ENCODE measurements at places on chromosomes 13 and 19.

DNA sequence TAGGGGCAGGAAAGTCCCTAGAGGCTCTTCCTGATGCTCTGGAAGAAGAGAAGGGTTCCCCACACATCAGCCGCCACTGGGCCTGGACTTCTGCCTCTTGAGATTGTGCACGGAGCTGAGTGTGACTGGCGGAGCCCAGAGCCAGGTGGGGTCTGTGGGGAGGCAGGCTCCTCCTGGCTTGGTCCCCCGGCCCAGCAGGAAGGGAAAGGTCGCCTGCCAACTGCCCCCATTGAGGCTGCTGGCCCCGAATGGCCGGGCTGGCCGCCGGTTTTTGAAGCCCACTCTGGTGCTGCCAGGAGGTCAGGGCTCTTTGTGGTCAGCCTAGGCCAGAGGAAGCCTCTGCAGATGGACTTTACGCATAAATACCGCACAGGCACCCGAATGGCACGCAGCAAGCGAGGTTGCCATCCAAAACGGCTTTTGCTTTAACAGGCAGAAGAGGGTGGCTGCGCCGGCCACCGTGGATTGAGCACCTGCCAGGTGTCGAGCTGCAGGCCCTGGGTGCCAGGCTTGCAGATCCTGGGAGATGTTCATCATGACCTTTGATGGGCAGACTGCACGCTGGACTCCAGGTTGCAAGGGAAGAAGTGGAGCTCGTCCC, 5.0 kb downstream of the DAZAP1 start:
- DNase-seq = no peak

GRCh38 chr13:93080587-93080986, 146.0 kb upstream of the GPC6 start:
- no peak for DNase-seq

DNA sequence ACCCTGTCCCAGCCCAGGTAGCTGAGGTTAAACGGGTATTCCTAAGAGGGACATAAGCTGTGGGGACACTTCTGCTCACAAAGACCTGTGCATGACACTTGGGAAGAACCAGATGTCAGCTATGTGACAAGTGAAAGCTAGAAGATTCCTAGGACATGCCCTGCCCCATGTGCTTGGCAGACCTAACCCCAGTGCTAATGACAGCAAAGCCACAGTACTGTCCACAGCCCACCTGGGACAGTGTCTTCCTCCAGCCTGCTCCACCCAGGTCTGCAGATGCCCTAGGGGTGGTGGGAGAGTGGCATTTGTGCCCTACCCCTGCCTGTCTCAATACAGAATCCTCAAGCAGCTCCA, 18.4 kb upstream of the EPHX3 start:
- DNase-seq = no peak

DNA sequence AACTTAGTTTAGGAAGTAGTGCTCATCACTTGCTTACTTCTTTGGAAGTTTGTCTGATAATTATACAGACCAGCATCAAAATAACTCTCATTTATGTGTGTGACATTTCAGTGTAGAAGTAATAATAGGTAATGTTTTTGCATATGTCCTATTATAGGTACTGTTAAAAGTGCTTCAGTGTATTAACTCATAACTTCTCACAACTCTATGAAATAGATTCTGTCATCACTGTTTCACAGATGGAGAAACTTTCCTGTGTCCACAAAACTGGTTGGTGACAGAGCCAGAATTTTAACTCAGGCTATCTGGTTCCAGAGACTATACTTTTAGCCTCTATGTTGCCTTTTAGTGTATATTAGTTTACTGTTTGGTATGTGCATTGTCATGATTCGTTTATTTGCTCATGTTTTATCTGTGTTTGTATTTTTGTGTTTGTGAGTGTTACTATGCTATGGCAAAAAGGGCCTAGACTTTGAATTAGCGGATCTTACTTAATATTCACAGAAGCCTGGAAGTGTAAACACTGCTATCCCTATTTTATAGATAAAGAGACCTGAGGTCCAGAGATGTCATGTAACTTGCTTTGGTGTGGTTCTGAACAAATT, 12.7 kb downstream of the LPAR6 start:
- no peak for DNase-seq

DNA sequence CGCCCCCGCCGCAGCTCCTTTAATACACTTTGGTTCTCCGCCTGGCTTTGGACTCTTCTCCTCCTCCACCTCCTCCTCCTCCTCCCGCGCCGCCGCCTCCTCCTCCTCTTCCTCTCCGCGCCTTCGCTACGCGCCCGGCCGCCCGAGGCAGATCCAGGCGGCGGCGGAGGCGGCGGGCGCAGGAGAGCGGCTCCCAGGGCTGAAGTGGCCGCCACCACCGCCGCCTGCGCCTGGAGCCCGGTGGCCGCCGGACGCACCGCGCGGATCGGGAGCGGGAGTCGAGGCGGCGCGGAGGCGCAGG, at the start of gene ZIC2:
TSS of gene ZIC2 (plus strand) at position 50 of the 301 bp plus-strand sequence. CDS start 281 bp downstream, outside the sequence.
- no peak for DNase-seq

DNA sequence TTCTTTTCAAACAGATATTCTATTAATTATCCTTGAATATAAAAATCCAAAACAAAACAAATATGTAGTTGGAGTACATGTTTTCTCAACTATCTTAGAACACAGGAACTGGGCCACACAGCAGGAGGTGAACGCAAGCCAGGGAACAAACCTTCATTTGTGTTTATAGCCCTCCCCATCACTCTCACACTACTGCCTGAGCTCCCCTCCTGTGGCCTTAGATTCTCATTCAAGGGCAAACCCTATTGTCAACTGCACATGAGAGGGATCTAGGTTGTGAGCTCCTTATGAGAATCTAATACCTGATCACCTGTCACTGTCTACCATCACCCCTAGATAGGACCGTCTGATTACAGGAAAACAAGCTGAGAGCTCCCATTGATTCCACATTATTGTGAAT, 427.1 kb upstream of the PRR20A start:
- DNase-seq = no peak

DNA sequence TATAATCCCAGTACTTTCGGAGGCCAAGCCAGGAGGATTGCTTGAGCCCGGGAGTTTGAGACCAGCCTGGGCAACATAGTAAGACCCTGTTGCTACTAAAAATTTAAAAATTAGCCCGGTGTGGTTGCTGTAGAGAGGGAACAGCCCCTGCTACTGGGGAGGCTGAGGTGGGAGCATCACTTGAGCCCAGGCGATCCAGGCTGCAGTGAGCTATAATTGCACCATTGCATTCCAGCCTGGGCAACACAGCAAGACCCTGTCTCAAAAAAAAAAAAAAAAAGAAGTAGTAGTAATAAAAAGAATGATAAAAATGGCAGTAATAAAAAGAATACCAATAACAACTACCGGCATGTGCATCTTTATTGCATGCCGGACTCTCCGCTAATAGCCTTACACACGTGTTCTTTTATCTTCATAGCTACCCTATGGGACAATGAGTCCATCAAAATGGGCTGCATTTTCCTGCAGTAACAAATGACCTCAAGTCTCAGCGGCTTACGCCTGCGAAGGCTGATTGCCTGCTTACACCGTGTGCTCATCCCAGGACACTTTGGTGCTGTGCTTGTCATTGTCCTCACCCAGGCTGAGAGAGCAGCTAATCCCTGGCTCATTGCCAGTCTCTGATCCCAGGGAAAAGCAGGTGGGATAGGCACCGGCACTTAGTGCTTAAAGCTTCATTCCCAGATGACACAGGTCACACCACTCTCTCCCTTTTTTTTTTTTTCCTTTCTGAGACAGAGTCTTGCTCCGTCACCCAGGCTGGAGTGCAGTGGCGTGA, 14.4 kb upstream of the SYCN start:
- no peak for DNase-seq

DNA sequence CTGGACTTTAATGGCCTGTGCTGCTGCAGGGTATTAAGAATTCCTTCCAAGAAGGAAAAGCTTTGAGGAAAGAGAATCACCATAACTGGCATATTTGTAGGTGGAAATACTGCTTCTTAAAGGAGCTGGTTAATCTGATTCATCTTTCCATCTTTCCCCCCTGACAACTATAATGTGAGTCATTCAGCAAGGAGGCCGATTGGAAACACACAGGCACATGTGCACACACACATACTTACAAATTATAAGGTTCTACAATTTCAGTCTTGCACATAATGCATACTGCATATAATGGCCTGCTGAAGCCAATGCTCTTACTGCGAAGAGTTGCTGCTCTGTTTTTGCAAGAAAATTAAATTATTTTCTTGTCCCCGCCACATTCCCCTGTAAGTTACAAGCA, 78.8 kb upstream of the TPP2 start:
- no peak for DNase-seq

- no peak for DNase-seq
Observed at GRCh38 chr13:112770504-112770903, 80.7 kb downstream of the ATP11A start.

DNA sequence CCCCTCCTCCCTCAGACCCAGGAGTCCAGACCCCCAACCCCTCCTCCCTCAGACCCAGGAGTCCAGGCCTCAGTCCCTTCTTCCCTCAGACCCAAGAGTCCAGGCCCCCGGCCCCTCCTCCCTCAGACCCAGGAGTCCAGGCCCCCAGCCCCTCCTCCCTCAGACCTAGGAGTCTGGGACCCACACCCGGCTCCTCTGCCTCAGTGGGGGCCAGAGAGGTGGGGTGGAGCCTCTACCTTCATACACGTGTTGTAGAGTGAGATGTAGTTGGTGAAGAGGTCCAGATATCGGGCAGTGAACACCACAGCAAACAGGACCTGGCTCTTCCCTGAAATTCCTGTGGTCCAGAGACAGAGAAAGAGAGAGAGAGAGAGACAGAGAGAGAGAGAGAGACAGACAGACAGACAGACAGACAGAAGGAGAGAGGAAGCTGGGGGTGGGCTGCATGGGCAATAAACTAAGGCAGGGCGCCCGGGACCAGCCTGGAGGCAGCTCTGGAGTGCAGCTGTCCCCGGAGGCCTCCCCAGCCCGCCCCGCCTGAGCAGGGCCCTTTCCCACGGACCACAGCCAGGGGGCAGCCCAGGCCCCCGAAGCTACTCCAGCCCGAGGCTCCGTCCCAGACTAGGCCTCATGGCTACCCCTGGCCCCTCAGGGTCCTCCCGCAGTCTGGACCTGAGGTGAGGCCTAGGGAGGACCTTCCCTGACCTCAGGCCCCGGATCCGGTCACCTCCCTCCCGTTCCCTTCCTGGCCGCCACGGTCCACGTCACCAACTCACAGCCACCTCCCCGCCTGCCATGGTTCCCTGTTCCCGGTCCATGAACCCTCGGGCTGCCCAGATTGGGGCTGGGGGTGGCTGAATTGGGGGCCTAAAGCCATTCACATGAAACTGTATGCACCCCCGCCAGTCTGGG, 907 bp downstream of the KDELR1 start:
- no peak for DNase-seq

DNA sequence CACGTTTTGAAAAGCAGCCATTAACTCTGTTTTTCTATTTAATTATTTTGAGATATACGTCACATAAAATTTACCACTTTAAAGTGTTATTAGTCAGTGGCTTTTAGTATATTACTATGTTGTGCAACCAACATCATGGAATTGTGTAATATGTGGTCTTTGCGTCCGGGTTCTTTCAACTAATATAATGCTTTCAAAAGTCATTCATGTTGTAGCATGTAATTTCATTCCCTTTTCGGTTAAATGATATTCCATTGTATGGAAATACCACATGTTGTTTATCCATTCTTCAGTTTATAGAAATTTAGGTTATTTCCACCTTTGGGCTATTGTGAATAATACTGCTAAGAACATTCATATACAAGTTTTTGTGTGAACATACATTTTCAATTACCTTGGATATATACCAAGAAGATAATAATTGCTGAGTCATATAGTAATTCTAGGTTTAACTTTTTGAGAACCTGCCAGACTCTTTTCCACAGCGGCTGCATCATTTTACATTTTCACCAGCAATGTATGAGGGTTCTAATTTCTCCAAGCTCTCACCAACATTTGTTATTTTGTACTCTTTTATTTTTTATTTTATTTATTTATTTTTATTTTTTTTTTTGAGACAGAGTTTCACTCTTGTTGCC, 28.1 kb upstream of the CLDN10 start:
- DNase-seq = no peak

DNA sequence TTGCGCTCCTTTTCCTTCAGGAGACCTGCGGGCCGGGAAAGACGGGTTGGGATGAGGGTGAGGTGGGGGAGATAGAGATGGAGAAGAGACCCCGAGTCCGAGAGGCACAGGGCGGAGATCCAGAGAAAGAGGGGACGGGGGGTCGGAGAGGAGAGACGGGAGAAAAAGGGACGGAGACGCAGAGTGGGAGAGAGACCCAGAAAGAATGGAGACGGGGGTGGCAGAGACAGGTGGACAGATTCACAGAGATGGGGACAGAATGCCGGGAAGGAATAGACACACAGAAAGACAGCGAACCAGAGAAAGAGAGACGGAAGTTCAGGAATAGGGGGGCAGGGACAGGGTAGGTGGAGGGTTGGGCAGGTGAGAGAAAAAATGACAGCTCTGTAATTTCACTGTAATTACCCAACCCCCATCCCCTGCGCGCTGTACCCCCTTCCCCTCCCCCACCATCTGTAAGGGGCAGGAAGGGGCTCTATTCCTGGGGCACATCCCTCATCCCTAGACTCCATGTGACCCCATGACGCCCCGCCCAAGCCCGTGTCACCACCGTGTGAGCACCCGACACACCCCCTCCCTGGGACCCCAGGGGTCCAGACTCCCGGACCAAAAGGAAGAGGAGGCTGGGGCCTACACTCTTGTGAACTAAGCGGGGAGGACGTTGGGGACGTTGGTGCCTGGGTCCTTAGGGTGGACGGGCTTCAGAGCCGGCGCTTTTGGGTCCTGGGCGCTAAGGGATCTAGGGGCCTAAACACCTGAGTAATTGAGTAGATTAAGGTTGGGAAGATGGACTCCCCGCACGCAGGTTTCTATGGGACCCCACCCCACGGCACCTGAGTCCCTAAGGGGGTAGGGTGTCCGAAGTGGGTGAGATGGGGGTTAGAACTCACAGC, 967 bp downstream of the DBP start:
- DNase-seq = no peak

DNA sequence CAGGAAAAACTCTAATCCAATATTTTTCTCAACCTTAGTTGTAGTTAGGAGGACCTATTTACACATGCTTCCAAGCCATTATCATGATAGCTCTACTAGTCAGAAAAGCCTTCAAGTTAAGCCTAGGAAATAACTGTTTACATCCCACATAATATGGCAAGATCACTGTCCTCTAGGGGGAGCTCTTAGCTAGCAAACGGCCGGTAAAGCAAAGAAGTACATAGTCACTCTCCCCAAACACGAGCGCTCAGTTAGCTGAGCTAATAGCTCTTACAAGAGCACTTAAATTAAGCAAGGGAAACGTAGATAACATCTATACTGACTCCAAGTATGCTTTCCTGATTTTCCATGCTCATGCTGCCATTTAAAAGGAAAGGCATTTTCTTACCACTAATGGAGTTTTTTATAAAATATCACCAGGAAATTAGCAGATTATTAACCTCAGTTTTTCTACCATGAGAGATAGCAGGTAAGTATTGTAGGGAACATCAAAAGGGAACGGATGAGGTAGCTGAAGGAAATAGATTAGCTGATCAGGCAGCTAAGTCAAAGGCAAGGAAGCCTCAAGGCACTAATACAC, 100.6 kb upstream of the PABPC3 start:
- DNase-seq = peak; percentile 36

GRCh38 chr13:29799041-29799440, 51.4 kb downstream of the UBL3 start:
- no peak for DNase-seq
